NCI-H748 treated with DMSO at 0.1 percent for 48 hours (cell line): ENCODE measurements at places on chromosomes 16 and 17.

GRCh38 chr16:55542459-55543082 lies 23.9 kb upstream of the CAPNS2 start:
- no peak for DNase-seq

DNA sequence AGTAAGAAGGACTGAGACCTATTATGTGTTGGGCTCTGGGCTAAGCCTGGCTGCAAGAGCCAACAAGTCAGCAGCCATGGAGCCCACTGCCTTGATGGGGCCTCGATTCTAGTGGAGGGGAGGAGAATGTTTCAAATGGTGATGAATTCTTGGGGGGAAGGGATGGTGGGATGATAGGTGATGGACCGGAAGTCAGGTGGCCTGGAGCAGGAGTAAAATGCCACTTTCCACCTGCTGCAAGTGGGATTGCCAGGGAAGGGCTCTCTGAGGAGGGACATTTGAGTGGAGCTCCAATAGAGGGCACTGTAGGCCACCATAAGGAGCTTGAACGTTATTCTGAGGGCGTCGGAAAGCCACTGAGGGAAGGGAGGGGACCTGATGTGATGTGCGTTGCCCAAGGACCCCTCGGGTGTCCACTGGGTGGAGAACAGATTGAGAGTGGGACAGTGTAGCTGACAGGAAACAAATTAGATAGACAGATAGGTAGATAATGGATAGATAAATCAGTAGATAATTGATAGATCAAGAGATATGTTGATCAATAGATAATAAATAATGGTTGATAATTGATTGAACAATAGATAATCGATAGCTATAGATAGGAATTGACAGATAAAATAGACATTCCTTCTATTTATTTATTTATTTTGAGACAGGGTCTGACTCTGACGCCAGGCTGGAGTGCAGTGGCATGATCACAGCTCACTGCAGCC lies 18.2 kb upstream of the NXPH3 start:
- DNase-seq = peak; percentile 26

DNA sequence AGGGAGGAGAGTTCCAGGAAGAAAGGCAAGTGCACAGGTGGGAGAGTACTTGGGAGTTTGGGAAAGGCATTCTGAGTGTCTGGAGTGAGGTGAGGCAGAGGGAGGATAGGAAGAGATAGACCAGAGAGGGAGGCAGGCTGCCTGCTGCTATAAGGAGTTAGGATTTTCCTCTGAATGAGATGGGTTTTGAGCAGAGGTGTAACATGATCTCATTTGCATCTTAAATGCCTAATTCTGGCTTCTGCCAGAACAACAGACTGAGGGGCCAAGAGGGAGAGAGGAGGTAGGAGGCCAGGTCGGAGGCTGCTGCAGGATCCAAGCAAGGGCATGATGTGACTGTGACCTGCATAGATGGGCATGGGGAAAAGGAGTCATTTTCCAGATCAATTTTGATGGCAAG lies 31.5 kb upstream of the IRX6 start:
- no peak for DNase-seq

DNA sequence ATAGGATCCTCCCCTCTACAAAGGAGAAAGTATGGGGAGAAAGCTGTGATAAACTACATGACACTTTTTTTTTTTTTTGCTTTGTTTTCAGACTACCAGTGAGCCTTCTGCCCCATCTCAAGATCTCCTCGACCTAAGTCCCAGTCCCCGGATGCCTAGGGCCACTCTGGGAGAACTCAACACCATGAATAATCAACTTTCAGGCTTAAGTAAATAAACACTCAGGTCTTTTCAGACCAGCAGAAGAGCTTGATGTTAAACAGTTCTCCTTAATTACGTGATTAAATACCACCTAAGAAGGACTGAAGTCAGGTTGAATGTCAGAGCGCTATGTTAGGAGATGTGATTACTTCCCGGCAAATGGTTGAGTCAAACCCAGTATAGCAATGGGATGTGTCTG lies 31.4 kb downstream of the COX11 start:
- DNase-seq = no peak

- DNase-seq = no peak
Measured at GRCh38 chr16:79069121-79069520, 531.4 kb downstream of the MAF start.

GRCh38 chr17:28367641-28368305 lies 2.3 kb downstream of the VTN start:
- no peak for DNase-seq

- no peak for DNase-seq
Measured at GRCh38 chr17:7742729-7743128, 25.2 kb downstream of the DNAH2 start.

DNA sequence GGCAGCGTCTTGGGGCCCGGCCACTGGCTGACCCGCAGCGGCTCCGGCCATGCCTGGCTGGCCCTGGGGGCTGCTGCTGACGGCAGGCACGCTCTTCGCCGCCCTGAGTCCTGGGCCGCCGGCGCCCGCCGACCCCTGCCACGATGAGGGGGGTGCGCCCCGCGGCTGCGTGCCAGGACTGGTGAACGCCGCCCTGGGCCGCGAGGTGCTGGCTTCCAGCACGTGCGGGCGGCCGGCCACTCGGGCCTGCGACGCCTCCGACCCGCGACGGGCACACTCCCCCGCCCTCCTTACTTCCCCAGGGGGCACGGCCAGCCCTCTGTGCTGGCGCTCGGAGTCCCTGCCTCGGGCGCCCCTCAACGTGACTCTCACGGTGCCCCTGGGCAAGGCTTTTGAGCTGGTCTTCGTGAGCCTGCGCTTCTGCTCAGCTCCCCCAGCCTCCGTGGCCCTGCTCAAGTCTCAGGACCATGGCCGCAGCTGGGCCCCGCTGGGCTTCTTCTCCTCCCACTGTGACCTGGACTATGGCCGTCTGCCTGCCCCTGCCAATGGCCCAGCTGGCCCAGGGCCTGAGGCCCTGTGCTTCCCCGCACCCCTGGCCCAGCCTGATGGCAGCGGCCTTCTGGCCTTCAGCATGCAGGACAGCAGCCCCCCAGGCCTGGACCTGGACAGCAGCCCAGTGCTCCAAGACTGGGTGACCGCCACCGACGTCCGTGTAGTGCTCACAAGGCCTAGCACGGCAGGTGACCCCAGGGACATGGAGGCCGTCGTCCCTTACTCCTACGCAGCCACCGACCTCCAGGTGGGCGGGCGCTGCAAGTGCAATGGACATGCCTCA lies 773 bp downstream of the NTN3 start:
- no peak for DNase-seq

DNA sequence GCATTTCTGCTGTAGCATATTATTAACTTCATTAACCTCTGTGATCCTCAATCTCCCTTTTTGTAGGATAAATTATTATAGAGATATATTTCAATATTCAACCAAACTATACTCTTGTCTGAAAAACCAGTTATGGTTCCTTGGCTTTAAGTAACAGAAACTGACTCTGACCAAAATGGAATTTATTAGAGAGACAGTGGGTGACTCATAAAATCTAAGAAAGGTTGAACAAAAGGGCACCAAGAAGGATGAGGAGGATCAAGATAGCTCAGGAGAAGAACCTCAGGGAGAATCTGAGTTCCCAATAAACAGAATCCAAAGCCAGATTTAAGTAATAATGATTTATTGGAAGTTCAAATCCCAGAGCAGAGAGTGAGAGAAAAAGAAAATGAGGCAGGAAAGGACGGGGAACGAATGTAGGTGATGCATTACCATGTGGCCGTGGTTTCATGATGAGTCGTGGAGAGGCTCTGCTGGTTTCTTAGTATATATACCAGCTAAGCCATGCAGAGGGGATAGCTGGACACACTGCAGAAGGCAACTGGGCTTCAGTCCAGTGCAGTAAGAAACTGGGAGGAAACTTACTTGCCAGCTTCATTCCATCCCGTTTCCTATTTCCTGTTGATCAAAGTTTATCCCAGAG lies 151.5 kb upstream of the GOT2 start:
- no peak for DNase-seq

GRCh38 chr17:78408476-78409050 lies 30.1 kb downstream of the PGS1 start:
- DNase-seq = no peak

- DNase-seq = no peak
Measured at GRCh38 chr16:48501516-48502377, 108.2 kb downstream of the N4BP1 start.

DNA sequence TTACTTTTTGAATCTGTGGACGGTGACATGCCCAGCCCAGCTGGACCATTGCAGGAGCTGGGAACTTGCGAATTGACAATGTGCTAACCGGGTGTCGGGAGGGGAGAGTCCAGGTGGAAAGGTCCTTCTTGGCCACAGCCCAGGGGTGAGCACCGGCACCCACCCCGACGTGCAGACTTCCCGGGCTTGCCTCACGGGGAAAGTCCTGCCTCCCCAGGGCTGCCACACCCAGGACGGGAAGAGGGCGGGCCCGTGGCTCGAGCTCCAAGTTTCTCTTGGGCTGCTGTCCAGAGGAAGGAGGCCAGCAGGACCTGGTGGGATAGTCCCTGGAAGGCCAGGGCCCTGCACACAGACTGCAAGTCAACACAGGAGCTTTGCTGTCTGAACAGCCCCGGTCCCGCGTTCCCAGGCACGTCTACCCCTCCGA lies 17.7 kb downstream of the CARD14 start:
- DNase-seq = no peak

GRCh38 chr16:56421313-56421712 lies 4.0 kb downstream of the AMFR start:
- no peak for DNase-seq

DNA sequence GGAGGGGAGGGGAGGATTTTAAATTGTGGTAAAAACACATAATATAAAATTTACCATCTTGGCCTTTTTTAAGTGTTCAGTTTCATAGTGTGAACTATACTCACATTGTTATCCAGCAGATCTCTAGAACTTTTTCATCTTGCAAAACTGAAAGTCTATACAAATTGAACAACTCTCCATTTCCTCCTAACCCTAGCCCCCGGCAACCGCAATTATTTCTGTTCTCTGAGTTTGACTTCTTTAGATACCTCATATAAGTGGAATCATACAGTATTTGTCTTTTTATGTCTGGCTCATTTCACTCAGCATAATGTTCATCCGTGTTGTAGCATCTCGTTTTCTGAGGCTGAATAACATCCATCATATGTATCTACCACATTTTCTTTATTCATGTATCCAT lies 30.0 kb upstream of the MRTFB start:
- DNase-seq = no peak
